ENCODE measurements at places on chromosomes 11 and 22.

DNA sequence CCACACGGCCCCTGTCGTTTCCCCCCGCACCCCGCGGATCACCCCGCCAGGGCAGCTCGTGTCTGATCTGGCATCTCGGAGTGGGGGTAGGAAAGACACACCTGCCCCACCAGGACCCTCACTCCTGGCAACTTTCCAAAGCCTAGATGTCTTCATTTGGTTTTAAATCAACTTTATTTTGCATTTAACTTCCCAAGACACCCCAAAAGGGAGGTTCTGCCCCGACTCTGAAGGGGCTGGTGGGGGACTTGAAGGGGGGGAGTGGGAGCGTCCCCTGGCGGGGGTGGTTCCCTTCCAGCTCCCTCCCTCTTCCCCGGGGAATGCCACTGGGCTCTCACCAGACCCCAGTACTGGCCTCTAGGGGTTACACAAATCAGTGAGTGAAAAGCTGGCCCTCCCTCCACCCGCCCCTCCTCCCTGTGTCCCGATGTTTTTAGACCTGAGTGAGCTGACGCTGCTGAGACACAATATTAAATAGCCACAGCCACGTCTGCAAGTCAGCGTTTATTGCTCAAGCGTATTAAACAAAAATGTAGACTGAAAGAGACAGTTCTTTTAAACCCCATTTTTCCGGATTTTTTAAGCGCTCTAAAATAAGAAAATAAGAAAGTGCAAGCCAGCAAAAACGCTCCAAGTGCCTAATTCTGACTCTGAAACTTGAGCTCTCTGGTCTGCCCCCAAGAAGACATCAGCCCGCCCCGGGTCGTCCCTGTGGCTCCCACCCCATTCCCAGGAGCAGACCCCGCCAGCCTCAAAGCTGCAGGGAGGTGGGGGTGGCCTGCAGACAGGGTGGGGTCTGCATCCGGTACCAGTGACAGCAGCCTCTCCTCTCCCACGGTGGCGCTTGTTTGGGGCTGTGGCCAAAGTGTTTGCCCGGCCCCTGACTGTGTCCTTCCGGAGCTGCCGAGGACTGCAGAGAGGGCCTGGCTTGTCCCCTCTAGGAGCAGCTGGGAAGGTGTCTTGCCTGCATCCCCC lies 1.1 kb upstream of the TTLL8 start:
- no peak for DNase-seq

GRCh38 chr22:38465673-38466490 lies 2.0 kb upstream of the KDELR3 start:
- no peak for DNase-seq

DNA sequence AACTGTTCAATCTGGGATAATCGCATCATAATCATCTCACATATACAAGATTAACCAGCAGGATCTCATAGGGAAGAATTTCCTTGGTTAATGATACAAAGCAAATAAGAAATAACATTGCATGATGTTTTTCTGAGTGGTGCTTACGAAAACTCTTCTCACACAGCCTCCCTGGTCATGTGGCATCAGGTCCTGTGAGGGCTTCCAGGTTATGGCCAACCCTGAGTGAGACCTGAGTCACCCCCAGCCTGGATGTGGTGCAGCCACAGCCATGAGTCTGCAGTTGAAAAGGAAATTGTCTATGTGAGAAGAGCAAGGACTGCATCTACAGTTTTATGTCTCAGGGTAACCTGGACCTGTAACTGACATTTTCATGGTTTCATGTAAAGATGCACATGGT lies 90.5 kb upstream of the XKR3 start:
- DNase-seq, result no peak

GRCh38 chr22:20975541-20976290 lies 6.4 kb upstream of the LZTR1 start:
- no peak for DNase-seq

GRCh38 chr11:37087650-37088572 lies 489.9 kb upstream of the RAG2 start:
- DNase-seq, result no peak

GRCh38 chr11:58628446-58628845 lies 6.0 kb downstream of the CNTF start:
- DNase-seq, result no peak

GRCh38 chr22:36817525-36817848 lies 652 bp upstream of the PVALB start:
- no peak for DNase-seq

DNA sequence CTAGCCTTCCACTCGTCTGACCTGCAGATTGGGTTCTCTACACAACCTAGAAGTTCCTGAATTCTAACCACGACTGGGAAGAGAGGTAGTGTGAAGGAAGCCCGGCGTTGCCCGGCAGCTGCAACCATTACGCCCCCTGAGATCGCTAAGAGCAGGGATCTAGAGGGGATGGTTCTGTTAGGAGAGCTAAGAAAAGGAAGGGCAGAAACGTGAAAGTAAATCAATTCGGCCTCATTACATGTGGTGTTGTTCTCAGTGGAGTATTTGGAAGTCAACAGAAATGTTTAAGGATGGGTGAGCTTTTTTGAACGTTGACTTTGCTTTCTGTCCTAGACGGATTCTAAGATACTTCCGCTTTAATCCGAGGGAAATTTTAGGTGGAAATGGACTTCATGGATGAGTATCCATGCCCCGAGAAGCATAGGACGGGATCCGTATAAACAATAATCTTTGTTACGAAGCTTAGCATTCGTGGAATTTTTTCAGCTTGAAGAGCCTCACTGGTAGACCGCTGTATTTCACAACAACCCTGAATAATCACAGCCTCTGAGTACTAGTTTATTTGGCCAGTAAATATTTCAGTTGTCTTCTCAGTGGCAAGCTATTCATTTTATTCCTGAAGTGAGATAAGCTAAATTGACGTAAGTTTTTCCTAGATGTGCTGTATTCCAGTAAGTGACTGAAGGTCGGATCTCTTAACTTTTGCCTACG lies 629 bp downstream of the ATP5MG start:
- DNase-seq, result no peak

DNA sequence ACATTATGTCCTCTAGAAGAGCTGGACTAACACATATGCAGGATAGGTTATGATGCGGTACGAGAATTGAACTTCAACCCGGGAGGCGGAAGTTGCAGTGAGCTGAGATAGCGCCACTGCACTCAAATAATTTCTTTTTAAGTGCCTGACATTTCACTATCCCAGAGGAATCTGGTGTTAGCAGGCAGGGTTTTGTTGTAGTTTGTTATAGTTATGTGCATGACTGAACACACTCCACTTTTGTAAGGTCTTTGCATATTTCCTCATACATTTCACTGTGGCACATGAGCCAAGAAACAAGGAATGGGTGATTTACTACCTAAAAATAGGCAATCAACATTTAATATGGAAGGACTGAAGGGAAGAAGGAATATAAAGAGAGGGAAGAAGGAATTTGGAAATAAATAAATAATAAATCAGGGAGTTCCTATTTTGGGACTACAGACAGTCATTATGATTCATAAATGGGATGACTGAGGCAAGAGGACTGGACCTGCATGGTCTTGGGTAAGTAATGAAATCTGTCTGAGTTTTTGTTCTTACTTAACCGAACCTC lies 8.7 kb upstream of the HIPK3 start:
- DNase-seq, result no peak

GRCh38 chr11:2770761-2771301 lies 71.0 kb upstream of the KCNQ1OT1 start:
- no peak for DNase-seq

GRCh38 chr22:45718391-45718790 lies 46.8 kb downstream of the ATXN10 start:
- DNase-seq, result no peak

DNA sequence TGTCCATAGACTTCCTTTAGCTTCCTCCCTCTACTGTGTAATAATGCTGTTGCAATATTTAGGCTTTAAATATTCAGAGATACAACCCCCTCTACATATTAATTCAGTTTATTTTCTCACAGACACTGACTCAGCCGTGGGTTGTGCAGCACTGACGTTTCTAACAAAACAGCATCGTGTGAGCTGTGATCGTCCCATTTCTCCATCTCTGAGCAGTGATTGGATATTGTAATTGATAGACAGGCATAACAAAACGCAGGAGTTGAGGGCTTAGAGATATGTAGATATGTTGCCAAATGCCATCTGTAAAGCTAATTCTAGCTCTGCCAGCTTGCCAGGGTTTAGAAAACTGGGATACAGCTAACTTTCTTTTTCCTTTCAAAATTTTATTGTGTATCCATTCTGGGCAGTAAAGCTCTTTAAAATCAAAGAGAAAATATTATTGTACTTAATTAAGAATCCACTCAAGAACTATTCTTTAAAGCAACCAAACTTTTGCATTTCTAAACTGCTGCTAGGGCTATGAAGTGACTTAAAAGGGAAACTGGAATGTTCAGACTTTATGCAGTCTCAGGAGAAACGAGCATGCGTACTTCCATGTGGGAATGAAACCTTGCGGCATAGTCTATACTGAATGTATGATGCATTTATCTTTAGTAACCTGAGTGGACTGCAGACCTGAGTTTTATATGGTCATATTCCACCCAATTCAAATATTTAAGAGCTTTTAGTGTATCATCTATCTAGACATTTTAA lies 22.7 kb downstream of the BTBD10 start:
- no peak for DNase-seq

DNA sequence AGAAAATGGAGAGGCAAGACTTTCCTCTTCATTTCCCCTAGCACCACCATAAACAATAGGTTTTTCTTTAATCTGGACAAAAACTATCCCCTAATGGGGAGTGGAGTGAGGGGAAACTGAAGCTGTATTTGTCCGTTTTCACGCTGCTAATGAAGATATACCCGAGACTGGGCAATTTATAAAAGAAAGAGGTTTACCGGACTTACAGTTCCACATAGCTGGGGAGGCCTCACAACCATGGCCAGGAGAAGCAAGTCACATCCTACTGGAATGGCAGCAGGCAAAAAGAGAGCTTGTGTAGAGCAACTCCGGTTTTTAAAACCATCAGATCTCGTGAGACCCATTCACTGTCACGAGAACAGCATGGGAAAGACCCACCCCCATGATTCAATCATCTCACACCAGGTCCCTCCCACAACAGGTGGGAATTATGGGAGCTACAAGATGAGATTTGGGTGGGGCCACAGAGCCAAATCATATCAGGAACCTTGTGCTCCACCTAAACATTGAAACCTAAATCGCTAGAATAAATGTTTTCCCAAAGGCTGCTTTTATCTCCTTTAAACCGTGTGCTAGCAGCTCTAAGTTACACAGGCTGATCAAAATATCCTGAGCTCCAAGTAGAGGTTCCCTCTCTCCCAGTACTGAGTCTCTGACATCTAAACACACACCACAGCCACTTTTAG lies 4.3 kb downstream of the UBQLN3 start:
- no peak for DNase-seq
